ENCODE measurements at places on chromosomes 5 and 9.

- DNase-seq, result no peak
These were observed 426.8 kb upstream of the CTNND2 start for GRCh38 chr5:12330993-12331588.

GRCh38 chr5:104355350-104355749, 792.8 kb upstream of the NUDT12 start:
- no peak for DNase-seq

DNA sequence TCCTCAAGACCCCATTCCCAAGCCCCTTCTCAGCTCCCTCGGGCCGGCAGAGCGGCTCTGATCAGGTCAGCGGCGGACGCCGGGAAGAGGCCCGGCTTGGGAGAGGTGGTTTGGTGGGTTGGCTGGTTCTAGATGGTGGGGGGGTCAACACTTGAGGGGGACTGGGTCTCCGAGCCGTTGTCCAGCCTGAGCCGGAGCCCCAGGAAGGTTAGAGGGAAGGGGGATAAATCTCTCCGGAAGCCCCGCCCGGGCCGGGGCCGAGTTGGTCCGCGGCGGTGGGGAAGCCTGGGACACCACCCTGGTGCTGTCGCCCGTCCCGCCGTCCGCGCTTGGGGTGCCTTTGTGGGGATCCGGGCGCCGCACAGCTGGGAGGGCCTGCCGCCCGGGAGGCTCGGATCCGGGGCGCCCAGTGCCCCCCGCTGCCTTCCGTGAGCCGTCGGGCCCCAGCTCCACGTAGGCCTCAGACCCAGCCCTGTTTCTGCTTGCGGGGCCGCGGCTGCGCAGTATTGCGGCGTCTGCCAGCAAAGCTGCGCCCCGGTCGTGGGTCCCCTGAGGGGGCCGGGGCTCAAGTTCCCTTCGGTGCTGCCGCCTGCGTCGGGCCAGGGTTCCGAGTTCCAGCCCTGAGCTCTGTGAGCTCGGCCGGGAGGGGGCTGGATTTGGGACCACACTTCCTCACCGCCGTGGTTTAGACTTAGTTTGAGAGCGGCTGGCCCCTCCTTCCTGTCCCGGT, 542 bp upstream of the TRIM52 start:
- peak; percentile 87 for DNase-seq

DNA sequence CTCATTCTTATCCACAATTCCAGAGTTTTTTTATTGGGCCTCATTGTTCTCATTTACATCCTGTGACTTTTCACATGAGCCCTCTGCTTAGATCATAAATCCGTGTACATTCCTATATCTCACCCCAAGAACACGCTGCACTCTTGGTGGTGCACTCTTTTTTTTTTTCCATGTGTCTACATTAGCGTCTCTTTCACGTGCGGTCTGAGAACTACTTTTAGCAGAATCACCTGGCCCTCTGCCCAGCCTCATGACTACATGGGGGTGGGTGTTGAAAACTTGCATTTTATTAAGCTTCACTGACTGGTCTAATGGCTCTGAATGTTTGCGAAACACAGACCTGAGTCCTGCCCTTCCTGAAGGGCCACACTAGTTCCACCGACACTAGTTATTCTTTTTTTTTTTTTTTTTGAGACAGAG, 18.6 kb downstream of the C9orf57 start:
- DNase-seq, result peak; percentile 94

DNA sequence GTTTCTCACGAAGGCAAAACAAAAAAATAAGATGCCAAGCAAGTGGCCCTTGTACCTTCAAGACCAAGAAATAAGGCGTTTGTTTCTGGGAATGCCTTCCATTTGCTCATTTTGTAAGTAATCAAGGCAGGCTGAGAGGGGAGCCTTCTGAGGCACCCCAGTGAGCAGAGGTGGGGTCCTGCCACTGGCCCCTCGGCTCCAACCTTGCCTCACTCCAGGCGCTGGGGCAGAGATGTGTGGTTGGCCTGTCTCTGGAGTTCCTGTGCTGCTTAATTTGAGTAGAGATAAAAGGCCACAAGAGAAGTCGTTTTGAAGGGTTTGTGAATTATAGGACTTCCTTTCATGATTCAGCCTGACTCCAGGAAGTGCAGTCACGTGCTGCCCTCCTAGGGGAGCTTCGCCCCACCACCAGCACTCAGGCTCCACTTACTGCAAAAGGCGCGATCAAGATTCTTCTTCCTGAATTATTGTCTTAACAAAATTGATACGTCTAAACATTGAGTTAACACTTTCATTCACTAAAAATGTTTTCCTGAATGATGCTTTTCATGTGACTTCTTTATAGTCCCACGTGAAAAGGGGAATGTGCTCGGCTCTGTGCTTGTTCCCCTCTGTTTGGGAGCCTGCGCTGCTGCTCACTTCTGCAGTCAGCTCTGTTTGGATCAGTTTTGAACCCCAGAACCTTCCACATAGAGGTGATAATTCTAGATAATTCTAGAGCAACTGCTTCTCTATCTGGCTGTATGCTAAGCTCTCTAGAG, 13.7 kb downstream of the SYK start:
- no peak for DNase-seq

- no peak for DNase-seq
These were observed 131.6 kb downstream of the FANCC start for GRCh38 chr9:95185956-95186355.

DNA sequence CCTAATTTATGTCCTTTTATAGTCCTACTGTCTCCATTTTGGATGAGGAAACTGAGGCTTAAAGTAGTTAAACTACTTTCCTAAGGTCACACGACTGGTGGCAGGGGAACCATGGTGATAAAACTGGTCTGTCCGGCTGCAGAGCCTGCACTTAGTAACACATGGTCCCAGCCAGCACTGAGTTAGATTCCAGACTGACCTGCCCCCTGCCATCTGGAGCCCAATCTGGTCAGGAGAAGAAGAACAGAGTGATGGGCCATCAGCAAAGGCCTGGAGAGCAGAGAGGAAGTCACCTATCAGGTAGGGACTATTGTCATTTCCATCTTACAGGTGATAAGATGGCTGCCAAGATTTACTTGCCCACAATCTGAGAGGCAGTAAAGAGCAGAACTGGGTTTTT, 86.6 kb upstream of the SLC25A48 start:
- no peak for DNase-seq

DNA sequence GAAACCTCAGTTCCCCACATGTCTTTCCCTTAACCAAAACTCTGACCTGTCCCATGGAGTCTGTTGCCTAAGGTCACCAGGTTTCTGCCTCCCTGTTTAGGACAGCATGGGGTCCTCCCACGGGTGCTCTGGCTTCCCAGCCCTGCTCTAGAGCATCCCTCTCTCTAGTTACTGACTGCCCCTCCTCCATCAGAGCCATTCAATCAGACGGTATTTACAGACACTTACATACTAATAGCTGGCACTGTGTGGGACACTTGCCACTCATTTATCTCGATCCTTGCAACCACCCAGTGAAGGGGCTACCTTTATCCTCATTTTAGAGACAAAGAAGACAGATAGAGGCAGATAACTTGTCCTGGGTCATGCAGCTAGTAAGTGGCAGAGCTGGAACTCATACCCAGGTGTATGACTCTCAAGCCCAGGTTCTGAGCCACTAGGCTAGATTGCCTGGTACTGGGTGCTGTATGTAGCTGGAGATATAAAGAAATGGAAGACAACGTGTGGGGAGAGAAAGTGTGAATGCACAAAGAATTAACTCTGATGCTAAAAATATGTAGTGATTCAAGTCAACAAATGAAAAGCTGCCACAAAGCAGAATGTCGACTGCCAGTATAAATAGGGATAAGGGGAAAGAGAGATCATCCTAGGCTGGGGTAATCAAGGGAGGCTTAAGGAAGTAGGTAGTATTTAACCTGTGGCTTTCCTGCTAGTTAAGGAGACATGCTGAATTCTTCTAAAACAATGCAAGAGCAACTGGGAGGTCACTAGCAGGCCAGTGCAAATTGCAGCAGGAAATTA, 52.5 kb upstream of the PDE8B start:
- no peak for DNase-seq

GRCh38 chr5:145847499-145848497, 12.7 kb upstream of the PRELID2 start:
- DNase-seq, result peak; percentile 93

GRCh38 chr9:74496819-74497747, at the start of gene RORB:
RORB (plus strand) TSS chr9:74497335; CDS start chr9:74497977, 642 bp downstream.
- DNase-seq, result peak; percentile 37

All from GM23248 (cell line).